NCI-H1436 (cell line): ENCODE measurements at places on chromosomes 5 and 9.

- DNase-seq: peak; percentile 43
Observed at GRCh38 chr9:14661421-14662059, 31.7 kb downstream of the ZDHHC21 start.

DNA sequence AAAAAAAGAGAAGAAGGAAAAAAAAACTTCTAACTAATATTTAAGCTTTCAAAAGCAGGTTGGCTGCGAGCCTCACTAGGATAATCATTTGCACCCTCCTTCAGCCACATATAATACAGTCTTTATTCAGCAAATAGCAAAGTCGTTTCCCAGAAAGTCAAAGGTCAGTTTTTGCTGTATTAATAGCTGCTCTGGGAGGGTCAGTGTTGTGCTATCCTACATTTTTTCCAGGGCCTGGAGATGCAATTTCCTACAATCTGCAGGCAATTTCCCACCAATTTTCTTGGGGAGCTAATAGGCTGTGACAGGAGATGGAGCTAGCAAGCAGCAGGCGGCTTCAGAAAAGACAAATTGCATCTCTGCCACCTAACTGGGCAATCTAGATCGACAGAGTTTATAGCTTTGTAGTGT lies 136.8 kb downstream of the TLE1 start:
- DNase-seq: no peak

DNA sequence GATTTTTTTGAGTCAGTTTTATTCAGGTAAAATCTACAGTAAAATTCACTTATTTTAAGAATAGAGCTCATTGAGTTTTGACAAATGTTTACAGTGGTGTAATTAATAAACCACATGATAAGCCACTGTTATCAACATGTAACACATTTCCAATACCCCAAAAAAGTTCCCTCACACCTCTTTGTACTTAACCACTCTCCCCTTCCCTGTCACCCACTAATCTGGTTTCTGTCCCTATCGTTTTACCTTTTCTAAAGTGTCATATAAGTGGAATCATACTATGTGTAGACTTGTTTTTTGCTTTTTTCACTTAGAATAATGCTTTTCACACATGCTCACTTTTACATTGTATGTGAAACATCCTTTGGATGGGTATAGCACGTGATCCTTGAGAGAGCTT lies 127.2 kb downstream of the KDM4C start:
- no peak for DNase-seq

- DNase-seq: no peak
Observed at GRCh38 chr5:14710313-14710994, 45.9 kb downstream of the OTULIN start.

- no peak for DNase-seq
Observed at GRCh38 chr5:178324481-178325310, 92.1 kb upstream of the PHYKPL start.

DNA sequence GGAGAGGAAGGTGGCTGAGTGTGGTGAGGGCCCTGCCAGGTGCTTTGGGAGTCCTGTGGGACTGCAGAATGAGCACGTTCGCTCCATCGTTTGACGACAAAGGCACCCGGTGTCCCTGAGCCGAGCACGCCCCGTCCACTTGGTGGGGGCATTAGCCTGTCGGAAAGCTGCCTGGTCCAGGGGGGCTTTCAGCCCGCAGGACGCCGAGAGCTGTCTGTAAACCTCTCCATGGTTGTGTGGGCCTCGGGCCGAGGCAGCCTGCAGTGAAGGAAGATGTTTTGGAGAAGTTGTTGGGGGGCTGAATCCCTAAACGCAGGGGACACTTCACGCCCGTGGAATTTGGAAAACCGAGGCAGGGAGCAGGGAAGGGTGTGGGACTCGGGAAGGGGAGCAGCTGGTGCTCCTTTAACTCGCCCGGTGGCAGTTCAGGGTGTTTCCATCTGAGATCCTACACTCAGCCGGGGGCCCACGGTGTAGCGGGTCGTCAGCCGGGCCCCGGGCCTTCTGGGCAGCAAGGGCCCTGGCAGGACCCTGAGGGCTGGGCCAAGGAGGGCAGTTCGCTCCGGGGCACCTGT lies 53.8 kb downstream of the MRPL36 start:
- DNase-seq: no peak

DNA sequence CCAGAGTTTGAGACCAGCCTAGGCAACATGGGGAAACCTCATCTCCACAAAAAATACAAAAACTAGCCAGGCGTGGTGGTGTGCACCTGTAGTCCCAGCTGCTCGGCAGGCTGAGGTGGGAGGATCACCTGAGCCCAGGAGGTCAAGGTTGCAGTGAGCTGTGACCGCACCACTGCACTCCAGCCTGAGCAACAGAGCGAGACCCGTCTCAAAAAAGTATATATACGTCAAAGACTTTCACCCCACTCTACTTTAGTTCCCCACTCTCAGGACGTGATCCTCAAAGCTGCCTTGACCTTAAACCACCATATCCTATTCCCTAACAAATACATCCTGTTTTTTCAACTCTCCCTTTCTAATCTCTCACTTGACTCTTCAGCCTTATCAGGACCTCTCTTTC lies 41.0 kb downstream of the PCDHGC5 start:
- DNase-seq: no peak

- no peak for DNase-seq
Observed at GRCh38 chr5:102853680-102854079, 98.6 kb downstream of the PAM start.

DNA sequence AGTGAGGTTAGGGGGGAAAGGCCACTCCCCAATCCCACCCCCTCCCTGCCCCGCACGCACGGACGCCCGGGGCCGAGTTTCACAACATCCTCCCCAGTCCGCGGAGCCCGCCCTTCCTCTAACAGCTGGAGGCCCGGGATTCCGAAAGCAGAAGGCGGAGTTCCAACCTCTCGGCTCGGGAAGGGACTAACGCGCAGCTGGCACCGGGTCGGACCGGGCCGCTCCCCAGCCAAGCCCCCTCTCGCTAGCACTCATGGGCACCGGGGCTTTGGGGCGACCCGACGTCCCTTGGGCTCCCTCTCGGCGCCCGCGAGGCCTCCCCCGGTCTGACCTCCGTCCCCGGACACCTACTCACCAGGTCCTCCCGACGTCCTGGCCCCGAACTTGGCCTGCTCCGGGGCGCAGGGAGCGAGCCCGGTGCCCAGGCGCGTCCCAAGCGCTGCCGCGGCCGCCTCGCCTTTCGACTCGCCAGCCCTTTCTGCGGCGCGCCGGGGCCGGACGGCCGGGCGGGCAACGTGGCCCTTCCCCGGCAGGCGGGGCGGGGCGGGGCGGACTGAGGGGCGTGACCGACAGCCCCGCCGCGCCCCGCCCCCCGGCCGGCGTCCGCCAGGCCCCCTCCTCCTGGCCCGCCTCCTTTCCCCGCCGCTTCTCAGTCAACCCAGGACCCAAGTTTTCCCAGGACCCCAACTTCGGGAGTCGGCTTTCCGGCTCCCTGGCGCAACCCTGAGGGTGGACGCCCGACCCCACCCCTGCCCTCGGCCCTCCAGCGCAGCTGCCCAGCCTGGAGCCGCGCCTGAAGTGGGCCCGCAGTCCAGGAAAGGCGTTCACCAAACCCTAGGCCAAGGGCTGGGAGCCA lies at the start of gene MGAT1:
Gene MGAT1 (minus strand): TSS at position 482 of the 856 bp plus-strand sequence. CDS start 9,835 bp downstream, outside the sequence.
- peak; percentile 7 for DNase-seq

DNA sequence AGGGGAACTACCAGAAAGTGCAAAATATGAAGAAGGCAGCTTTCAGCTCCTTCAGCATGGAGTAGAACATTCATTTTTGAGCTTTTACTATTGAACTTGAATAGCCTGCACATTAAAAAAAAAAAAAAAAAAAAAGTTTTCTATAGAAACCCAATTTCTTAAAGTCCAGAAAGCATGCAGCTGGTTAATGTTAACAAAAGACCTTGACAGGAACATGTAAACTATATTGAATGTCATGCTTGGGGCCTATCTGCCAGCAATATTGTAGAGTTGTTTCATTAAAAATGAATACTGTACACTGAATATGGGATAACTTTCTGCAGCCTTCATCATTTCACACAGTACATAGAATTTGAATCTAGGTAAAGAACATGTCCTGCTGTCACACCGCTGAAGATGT lies 230.6 kb downstream of the NFIB start:
- no peak for DNase-seq

DNA sequence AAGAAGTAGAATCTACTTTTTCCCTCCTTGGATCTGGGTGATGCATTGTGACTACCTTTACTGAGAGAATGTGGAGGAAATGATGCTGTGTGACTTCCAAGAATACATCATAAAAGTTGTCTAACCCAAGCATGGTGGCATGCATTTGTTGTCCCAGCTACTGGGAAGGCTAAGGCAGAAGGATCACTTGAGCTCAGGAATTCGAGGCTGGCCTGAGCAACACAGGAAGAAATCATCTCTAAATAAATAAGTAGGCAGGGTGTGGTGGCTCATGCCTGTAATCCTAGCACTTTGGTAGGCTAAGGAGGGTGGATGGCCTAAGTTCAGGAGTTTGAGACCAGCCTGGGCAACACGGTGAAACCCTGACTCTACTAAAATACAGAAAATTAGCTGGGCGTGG lies 143.2 kb upstream of the VLDLR start:
- DNase-seq: no peak

GRCh38 chr9:86713970-86714369 lies 233.3 kb downstream of the GAS1 start:
- no peak for DNase-seq

DNA sequence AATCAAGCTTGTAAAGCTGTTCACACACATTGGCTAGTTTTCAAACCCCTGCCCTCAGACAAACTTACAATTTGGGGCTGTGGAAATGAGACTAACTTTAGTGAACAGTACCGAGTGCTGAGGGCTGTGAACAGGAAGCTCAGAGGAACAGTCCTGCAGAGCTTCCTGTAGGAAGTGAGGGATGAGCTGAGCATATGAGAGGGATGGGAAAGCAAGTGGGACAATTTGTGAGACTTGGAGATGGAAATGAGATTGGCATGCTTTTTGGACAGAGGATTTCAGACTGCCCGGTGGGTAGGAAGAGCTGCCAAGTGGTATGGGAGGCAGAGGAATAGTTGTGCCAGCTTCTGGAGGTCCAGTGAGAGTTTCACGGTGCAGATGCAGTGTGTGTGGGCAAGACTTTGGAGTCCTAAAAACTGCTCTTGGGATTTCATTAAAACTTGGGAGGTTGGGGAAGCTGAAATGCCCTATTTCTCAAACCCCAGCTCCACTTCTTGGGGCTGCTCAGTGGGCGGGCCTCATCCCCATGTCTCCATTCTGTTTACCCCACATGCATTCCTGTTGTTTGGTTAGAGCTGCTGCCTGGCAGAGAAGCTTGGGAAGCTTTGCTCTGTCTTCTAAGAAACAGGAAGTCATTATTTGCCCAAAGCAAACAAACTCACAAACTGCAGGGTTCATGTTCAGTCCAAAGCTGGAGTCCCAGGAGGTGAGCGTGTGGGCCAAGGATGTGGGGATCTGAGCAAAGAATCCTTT lies 267.5 kb downstream of the ZSWIM6 start:
- peak; percentile 2 for DNase-seq

DNA sequence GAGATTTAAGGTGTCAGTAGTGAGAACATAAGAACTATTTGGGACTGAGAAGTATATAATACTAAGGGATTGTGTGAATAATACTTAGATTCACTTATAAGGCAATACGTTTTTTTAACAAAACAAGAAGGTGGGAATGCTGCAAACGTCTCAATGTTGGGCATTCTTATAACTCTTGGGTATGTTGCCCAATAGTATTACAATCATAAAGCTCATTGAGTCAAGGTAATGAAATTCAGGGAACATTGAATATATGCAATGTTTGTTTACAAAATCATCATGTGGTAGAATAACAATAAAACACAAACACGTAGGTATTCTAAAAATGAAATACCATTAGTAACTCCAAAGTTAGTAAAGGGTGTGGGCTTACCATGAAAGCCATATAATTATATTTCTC lies 400.7 kb downstream of the KIAA0825 start:
- DNase-seq: no peak

DNA sequence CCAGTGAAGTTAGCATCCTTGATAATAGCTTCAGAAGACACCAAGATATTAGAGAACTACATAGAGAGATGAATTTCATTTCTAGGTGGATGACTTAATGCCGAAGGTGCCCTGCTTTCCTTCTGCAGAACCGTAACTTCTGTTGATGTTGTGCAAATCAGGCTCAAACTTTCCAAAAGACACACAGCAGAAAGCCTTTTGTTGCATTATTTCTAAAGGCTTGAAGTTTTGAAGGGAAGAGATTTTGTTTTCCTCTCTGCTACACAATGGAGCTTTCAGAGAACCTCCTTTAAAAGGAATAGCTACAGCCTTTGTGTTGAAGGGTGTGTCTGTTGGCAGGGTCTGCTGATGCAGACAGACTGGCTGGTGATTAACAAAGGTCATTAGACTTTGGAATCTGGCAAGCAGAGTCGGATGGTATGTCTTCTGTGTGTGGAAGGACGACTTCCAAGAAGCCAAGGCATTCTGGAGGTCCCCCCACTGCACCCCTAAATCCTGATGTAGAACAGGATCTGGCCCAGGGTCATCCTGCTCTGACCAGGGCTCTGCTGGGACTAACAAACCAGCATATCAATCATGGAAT lies 57.8 kb downstream of the ZNF462 start:
- peak; percentile 15 for DNase-seq

- no peak for DNase-seq
Observed at GRCh38 chr5:129670957-129671500, 76.9 kb upstream of the MINAR2 start.

- DNase-seq: peak; percentile 22
Observed at GRCh38 chr9:11577522-11577921, 964.7 kb upstream of the PTPRD start.

DNA sequence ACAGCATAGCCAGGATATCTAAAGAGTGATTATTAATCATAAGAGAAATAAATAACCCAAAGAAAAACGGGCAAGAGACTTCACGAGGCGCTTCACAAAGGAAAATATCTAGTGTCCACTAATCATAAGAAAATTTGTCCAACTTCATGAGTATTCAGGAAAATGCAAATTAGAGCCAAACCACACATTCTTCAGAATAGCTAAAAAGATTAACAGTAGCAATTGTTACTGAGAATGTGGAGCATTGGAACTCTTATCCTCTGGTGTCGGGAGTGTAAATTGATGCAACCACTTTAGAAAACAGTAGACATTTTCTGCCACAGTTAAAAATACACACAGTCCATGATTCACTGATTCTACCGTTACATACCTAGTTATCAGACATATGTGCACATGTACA lies 145.7 kb downstream of the CWC27 start:
- DNase-seq: no peak

GRCh38 chr5:134184155-134185135 lies 7.7 kb upstream of the SKP1 start:
- DNase-seq: peak; percentile 50

DNA sequence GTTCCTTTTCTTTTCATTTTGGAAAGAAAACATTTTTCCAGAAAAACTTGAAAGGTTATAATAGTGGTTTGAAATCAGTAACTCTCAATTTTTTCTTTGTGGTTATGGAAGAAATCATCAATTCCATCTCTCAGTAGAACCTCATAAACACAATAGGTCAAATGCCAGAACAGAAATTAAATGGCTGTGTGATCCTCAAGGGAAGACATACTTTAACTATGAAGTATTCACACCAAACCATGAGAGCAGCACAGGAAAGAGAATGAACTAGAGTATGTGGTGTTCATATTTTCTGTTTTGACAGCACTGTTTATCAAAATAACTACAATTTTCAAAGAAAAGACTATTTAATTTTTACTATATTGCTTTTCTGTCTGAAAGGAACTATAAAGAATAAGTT lies 29.7 kb upstream of the EFNA5 start:
- DNase-seq: no peak
